ENCODE measurements at places on chromosomes 2 and 18. TPM values are rescaled to one million over a fixed set of nuclear protein-coding genes. Genes with fewer than 3 reads are reported as not detected.

SP9 gene
- not detected for total RNA-seq

- DNase-seq: no peak
Measured at GRCh38 chr2:242015108-242016065, 145.9 kb downstream of the RTP5 start.

TTC27 gene
- 68.4 TPM for total RNA-seq

ATP6V1C2 gene
- total RNA-seq: 0.72 TPM

MALL gene
- 19.3 TPM for total RNA-seq

ATOH8 gene
- 14.2 TPM for total RNA-seq
